NCI-H774 (cell line): ENCODE measurements at places on chromosomes 11 and 22.

DNA sequence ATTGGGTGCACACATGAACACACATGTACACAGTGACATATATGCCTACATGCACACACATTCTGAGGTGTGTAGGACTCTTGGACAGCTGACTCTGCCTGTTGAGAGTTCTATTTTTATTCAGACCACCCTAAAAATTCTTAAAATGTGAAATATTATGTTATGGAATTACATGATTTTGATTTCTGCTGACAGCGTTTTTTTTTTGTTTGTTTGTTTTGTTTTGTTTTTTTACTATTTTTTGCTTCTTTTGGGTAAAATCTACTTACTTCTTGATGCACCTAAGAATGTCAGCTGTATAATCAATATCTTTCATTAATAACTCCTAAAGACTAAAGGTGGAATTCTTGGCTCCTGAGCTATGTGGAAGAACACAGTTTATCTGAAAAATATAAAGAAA, 64.0 kb downstream of the ANO5 start:
- DNase-seq, result no peak

- DNase-seq, result no peak
Observed at GRCh38 chr11:125139778-125140177, 24.8 kb upstream of the PKNOX2 start.

DNA sequence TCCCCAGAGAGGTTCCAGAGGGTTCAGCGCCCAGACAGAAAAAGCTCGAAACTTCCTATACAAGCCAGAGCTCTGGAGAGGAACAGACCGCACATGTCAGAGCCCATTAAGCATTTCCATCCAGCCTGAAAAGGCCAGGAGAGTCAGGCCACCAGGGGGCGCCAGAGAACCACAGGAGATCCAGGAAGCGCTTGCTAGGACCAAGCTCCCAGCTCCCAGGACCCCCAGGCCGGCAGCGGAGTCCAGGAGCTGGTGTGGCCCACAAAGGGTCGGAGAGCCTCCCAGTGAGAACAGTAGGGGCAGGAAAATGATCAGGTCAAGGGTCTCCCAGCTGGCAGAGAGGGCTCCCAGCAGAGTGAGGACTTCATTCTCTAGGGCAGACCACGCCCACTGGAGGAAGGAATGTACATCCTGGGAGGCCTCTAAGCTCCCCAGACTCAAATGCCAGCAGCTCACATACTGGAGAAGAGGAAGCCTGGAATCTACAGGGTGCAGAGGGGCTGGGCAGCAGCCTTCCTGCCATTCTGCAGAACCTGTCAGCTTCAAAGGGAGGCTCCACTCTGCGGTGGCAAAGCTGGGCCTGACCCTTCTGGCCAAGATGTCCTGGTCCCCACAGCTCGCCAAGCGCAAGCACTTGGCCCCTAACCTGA, 2.1 kb upstream of the MEI1 start:
- DNase-seq, result peak; percentile 50

DNA sequence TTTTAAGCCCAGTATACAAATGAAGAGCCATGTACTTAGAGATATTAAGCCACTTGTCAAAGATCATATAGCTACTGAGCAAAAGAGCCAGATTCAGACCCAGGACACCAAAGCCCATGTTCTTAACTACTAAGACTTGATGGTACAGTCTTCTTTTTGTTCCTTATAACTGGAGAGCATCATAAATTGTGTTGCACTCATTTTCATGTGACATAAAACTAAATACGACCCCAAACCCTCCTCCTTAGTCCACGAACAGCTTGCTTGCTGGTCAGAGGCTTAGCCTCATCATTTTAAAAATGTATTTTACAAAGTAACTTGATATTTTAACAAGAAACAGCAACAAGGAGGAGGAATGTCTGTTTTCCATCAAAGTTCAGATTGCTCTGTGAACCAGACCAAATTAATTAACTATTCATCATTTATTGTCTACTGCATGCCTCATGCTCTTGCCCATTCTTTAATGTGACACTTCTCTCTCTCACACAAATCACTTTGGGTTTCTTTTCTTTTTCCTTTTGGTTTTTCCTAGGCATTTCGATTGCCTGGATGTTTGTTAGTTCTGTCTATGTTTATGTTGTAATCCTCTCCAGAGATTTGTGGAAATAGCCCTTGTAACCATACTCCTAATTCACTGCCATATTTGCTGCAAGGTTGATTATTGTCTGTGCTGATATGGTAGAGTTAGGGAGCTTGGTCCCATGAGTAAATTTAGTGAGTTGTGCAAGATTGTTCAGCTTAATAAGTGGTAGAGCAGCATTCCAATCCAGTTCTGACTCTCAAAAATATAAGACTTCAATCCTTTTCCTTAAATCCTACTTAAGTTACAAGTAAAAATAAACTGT, 8.4 kb upstream of the ARHGAP20 start:
- no peak for DNase-seq

DNA sequence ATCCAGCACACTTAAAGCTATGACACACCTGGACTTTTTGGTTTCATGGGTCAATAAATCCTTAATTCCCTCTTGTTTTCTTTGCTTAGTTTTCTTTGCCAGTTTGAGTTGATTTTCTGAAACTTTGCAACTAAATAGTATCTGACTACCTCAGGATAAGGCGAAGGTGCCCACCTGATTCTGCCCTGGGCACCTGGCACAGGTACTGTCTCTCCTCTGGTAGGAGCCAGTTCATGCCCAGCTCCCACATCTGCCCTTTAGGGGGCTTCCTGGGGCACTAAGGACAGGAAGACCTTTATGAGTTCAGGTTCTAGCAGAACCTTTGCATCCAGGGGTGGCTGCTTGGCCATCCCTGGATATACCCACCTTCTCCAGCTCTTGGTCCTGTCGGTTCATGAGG, 19.6 kb upstream of the KCNJ11 start:
- DNase-seq, result no peak

DNA sequence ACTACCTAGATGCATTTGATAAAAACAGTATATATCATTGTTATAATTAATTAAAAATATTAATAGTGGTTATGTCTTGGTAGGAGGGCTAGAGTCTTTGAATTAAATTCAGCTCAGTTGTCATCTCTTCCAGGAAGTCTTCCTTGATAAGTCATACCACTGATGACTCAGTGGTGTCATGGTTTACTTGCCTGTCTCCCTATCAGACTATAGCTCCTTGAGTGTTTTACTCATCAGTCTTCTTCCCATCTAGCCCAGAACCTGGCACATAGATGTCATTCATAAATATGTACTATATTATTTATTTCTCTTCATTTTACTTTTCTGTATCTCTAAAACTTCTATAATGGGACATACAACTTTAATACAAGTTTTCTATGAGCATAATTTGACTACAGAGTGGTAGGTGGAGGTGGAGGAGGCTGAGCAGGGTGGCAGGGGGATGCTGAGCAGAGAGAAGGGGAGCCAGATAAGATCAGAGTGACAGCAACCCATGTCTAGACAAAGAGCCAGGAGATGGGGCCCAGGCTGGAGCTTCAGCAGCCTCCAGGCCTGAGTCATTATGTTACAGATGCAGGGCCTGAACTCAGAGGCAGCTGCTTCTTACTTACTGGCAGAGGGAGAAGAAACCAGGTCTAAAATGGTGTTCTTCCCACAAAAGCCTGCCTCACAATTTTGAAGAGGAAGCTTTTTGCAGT, 82.3 kb upstream of the PHOX2A start:
- DNase-seq, result no peak

- no peak for DNase-seq
Observed at GRCh38 chr11:128948583-128948982, 5.9 kb upstream of the TP53AIP1 start.

- no peak for DNase-seq
Observed at GRCh38 chr11:1218256-1218787, 4.5 kb upstream of the MUC5B start.

GRCh38 chr11:85040166-85040565, 587.0 kb downstream of the DLG2 start:
- no peak for DNase-seq

DNA sequence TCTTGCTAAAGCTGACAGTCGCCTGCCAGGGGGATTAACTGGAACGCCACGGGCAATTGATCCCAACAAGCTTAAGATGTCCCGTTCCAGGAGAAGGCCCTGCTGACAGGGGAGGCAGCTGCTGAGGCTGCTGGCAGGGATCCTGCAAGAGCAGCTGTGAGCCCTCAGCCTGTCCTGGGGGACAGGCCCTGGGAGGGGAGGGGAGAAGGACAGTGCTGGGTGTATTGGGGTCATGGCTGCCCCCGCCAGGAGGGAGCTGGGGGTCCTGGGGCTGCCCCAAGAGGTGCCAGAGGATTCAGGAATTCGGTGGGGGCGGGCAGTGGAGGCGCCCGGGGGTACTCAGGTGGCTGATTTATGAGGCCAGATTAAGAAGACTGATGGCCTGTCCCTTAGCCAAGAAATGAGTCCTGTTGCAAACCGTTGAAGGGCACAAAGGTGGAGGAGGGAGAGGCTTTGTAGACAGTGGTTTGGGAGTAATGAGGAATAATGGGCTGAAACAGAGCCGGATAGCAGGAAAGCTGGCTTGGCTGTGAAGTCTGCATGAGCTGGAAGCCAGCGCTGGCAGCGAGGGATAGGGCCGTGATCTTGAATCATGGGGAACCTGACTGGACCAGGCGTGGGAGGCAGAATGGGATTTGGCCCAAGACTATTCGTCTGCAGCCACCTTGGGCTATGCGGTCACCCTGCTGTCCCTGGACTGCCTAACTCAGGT, 133.5 kb downstream of the CACNA1I start:
- no peak for DNase-seq

DNA sequence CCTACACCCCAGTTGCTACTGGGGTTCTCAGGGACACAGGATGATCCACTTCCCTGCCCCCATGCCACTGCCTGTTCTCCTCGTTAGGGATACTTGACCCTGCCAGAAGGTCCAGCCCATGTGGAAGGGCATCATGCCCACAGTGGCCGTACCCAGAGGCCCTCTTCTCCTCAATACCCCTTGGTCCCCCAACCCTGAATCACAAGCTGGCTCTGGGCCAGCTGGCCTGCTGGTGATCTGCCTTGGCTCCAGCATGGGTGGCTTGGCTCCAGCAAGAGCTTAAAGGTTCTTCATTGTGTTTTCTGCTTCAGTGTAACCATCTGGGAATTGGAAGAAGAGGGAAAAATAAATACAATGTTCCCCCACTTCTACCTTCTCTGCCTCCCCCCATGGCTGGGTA, 11.1 kb upstream of the TPBGL start:
- DNase-seq, result no peak

- no peak for DNase-seq
Observed at GRCh38 chr11:28837599-28837998, 729.4 kb downstream of the METTL15 start.

DNA sequence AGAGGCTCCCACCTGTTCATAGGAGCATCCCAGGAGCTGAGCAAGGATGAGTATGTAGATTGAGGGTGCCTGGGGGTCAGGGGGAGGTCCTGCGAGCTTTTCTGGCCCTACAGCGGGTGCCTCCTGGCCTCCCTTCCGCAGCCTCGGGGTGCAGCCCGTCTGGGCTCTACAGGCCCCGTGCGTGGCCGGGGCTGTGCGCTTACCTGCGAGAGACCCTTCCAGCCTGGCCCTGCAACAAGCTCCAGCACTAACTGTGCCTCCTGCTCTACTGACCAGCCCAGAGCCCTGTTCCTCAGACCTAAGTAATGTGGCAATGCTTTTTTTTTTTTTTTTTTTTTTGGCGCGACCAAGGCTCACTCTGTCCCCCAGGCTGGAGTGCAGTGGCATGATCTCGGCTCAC, 1129.1 kb downstream of the BRD1 start:
- no peak for DNase-seq

DNA sequence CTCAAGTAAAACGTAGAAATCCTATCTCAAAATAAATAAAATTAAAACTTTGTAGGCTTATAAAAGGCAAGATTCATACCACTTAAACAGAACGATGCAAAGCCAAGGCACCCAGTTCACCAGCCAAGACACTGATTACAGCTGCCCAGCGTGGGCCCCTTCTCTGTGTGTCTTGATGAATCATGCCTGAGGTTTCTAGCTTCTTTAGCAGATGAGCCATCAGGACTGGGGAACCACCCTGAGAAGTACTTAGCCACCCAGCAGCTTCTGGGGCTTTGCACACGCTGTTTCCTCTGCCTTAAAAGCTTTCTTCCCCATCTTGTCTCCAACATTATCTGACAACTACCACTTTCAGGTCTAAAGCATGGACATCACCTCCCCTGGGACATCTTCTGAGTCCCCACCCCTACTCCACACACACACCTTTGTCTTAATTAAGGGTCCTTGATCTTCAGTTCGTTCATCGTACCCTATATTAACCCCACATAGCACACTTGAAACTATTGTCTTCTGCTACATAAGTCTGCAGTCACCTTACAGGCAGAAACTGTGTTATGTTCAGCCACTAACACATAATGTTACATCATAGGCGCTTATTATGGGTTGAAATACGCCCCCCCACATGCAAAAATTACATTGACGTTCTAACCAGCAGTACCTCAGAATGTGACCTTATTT, 8.7 kb upstream of the LAYN start:
- DNase-seq, result no peak

- peak; percentile 57 for DNase-seq
Observed at GRCh38 chr11:121426476-121427399, 25.4 kb upstream of the SORL1 start.

GRCh38 chr11:8242499-8243280, 21.0 kb downstream of the LMO1 start:
- no peak for DNase-seq

- no peak for DNase-seq
Observed at GRCh38 chr11:118343981-118344515, at the start of gene CD3G. TSS of gene CD3G (plus strand) at chr11:118344344. CDS start at chr11:118344424, 80 bp downstream.

GRCh38 chr22:43226377-43227238, 39.7 kb upstream of the TTLL12 start:
- no peak for DNase-seq
